ENCODE measurements at places on chromosomes 3 and 15.

GRCh38 chr3:186322761-186323160 is 39.3 kb downstream of the DGKG start:
- DNase-seq, result no peak

- DNase-seq, result no peak
These were observed 82.1 kb downstream of the IL5RA start for GRCh38 chr3:3027976-3028567.

DNA sequence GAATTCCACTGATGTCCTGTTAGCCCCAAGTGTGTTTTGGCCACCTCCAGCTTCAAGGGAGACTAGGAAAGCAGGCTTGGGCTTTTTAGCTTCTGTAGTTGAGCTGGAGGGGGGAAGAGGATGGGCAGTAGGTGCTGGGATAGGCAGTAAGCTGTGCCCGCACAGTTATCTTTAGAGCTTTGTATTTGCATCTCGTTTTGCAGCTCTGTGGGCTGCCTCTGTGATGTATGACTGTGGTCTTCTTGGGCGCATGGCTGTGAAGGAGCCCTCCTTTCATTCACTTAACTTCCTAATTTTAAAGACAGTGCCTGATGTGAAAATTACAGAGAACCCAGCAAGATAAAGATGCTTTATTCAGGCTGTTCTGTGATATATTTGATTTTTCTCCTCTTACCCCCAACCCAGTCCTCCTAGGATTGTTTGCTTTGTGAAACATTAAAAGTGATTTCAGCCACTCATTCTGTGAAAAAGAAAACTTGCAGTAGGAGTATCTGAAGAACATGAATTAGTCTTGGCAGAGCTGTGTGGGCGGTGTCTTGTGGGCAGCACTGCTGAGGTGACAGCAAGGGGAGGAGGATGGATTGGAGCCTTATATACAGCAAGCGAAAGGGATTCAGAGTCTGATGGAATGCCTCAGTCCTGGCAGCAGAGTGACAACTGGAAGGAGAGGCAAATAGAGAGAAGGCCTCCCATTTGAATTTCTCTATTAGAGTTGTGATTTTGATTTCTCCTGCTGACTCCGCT is 74.3 kb downstream of the LARS2 start:
- peak; percentile 45 for DNase-seq

- DNase-seq, result no peak
These were observed 30.6 kb upstream of the MECOM start for GRCh38 chr3:169694117-169694516.

DNA sequence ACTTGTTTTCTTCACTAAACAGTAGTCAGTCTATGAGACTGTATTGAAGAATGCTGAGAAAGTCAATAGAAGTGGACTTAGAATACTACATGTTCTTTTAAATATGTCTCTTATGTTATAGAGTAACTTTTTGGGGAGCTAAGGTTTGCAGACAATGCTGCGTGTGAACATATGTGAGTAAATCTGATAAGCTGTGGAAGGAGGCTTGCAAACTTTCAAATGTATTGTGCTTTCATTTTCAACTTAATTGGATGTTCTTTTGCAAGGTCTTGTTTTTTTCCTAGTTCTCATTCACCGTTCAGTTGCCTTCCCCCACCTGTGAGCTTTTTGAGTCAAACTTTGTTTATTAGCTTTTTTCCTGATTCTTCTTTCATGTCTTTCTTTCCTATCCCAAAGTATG is 176.2 kb downstream of the LPP start:
- no peak for DNase-seq

GRCh38 chr3:134198414-134198813 is 52.2 kb downstream of the RYK start:
- DNase-seq, result no peak

DNA sequence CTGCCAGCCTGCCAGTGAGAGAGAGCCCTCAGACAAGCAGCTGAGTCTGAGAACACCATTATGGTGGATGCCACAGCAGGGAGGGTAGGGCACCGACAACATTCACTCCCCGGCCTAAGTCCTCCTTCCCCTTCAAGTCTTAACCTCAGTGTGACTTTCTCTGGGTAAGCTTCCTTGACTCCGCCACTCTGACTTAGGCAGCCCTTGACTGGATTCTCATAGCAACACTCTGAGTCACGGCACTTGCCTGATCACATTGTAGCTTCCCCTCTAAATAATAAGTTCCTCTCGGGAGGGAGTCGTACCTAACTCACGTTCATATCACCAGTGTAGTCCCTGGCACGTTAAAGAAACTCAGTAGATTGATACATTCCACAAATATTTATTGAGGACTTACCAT is 180.5 kb downstream of the FOXB1 start:
- peak; percentile 4 for DNase-seq

GRCh38 chr3:101170062-101170771 is 150.2 kb downstream of the IMPG2 start:
- DNase-seq, result peak; percentile 31

DNA sequence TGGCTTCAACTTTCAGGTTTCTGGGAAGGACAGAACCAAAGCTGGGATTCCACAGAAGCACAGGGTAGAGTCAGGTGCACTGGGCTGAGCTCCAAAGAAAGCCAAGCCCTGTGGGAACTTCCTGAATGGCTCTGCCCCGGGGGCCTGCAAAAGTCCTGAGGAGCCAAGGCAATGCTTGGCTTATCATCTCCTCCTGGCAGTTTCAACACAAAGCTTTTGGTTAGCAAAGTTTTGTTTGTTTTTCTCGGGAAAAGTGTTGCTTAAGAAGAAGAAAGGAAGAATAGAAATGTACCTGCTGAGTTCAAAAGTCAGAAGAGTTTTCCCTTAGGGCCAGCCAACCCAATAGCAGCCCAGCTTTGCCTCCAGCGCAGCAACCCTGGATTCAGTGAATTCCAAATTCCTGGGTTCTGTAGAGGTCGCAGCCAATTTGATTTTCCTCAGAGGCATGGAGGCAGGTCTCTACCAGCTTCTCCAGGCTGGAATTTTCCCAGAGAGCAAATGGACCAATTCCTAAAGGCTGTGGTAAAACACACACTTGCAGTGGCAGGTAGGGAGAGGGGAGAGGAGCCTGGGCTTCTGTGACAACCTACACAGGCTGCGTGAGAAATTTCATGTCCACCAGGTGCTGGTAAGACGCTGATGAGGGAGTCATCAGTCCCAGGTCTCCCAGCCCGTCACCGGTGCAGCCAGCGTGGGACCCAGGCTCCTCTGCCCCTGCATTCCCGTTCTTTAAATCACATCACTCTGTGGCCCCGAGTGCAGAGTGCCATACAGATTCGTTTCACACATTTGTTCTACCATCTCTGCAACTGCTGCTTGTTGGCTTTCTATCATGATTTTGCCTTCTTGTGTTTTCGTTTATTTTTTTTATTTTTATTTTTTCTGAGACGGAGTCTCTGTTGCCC is 54.3 kb upstream of the SNRPA1 start:
- DNase-seq, result no peak

- DNase-seq, result no peak
These were observed 201.4 kb upstream of the STT3B start for GRCh38 chr3:31331278-31331677.

DNA sequence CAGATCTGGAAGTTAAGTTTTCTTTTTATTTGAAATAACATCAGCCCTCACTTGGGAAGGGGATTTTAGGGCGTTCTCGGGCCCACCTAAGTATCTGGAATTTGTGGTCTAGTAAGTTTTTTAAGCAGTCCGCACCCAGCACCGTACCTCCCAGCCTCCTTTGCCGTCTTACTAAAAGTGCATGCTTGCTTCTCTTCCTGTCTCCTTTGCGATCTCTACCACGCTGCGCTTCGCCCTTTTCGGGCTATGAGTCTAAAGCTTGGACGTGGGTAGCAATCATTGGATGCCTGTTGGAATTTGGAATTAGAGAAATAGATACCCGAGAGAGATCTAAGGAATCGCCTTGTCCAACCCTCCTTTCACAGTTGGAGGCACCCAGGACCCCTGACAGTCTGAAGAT is 1.1 kb downstream of the THSD4 start:
- DNase-seq, result no peak

GRCh38 chr15:99719096-99719541 is 14.1 kb downstream of the LYSMD4 start:
- peak; percentile 50 for DNase-seq

- no peak for DNase-seq
These were observed 125.6 kb downstream of the FRMD5 start for GRCh38 chr15:44069489-44069888.

DNA sequence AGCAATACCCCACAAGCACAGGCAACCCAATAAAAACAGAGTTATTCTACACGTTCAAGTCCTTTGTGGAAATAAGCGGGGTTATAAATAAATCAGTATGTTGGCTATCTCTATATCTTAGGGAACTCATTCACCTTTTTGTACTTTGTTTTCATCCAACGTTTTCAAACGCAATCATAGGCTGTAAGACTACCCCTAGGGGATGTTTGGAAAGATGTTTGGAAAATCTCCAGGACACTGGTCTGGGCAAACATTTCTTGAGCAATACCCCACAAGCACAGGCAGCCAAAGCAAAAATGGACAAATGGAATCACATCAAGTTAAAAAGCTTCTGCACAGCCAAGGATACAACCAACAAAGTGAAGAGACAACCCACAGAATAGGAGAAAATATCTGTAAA is 70.1 kb downstream of the CLDN11 start:
- DNase-seq, result peak; percentile 63

DNA sequence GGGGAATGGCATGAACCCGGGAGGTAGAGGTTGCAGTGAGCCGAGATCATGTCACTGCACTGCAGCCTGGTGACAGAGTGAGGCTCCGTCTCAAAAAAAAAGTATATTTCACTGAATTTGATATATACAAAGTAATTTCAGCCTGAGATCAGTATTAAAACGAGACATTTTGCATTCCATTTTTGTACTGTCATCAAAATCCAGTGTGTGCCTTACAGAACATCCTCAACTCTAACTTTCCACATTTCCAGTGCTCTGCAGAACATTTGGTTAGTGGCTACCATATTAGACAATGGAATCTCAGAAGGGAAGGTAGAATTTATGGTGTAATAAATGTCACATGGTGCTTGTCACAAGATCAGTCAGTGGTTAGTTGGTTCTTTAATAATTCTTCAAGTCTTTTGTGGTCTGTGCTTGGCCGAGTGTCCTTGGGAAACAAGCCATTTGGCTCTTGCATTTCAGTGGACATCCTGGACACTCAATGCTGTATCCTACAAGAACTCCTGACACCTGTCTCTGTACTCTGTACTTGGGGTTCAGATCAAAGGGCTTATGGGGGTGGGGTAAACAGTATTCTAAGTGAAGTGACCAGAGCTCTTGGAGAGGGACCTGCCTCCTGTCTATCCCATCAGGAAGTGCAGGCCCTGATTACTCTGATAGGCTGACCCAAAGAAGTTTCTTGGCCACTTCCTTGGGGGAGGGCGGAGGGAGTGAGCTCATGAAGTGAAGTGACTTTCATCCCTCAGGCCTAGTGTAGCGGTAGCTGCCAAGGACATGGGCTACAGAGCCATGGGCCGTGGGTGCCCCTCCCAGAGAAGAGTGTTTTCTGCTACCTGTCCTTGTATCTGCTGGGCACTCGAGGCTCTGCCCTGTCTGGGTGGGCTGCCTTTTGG is 3.7 kb downstream of the ACVR2B start:
- DNase-seq, result no peak

- DNase-seq, result peak; percentile 54
These were observed 426 bp downstream of the PRKCD start for GRCh38 chr3:53161450-53161819.

GRCh38 chr3:71504250-71505036 is 79.1 kb downstream of the FOXP1 start:
- DNase-seq, result peak; percentile 98

DNA sequence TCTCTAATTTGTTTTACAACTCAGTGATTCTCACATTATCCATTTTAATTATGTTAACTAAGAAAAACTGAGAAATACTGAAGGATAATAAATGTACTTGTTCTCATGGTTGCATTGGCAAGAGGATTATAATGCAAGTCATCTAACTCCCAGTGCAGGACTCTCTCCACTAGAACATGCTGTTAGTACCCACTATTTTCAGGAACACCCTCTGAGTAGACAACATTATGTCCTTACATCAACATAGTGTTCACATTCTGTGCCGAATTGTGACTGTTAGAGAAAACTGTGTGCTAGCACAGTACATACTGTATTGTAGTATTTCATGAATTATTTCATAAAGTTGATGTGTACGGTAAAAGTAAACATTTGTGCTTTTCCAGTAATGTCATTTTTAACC is 80.1 kb downstream of the LEKR1 start:
- DNase-seq, result no peak

GRCh38 chr3:37765591-37766488 is 95.8 kb upstream of the CTDSPL start:
- DNase-seq, result no peak

DNA sequence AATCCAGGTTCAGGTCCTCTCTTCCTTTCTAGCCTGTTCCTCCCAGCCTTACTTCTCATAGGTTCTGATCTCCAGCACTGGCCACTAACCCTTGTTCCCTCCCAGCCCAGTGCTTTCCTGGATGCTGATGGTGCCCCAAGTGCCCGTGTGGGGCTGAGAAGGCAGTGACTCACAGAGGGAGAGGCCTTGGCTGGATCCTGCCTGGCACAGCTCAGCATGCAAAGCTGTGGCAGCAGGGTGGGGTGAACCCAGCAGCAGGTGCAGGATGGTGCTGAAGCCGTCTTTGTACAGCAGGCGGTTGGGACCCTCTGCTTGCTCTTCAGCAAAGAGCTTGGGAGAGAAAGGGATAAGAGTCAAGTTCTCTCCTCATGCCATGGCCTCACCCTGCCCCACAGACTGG is 7.6 kb downstream of the LPCAT4 start:
- peak; percentile 27 for DNase-seq

- peak; percentile 7 for DNase-seq
These were observed 286.3 kb upstream of the ROBO2 start for GRCh38 chr3:76753599-76753998.

DNA sequence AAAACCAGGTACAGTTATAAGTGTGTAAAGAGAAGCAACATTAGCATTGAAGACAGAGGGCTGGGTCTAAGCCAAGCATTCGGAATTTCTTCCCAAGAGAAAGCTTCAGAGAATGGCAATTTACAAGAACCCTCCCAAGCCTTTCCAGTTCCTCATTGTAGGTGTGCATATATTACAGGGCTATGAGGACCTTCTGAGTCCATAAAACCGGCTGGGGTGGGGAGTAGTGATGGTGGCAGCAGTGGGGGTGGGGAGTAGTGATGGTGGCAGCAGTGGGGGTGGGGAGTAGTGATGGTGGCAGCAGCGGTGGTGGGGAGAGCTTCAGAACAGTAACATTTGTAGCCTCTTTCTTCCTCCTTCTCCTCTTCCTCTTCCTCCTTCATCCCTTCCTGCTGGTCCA is 368.7 kb upstream of the UMPS start:
- DNase-seq, result no peak

- DNase-seq, result no peak
These were observed 53.4 kb downstream of the ADAMTS9 start for GRCh38 chr3:64634417-64634816.
